Lower lobe of right lung (tissue), 2 donors: ENCODE measurements at places on chromosomes 1 and 21. TPM values are rescaled to one million over a fixed set of nuclear protein-coding genes. Genes with fewer than 3 reads are reported as not detected.

DNA sequence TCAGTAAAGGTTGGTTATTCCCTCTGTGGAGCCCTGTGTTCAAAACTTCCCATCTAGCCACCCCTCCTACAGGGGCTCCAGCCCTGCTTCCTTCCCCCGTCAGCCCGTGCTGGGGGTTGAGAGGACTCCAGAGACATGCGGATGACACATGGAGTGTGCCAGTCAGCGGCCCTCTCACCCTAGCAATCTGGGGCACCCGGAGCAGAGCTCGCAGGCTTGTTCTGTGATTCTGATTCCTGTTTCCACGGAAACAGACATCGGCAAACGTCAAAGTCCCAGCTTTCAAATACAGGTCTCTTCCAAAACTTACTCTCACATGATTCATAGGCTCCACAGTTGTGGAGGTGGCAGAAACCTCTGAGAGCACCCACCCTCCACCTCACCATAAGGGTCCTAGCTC lies 9.8 kb upstream of the SSBP3 start:
- DNase-seq: no peak

Gene AJAP1
- total RNA-seq: 0.77 TPM

DNA sequence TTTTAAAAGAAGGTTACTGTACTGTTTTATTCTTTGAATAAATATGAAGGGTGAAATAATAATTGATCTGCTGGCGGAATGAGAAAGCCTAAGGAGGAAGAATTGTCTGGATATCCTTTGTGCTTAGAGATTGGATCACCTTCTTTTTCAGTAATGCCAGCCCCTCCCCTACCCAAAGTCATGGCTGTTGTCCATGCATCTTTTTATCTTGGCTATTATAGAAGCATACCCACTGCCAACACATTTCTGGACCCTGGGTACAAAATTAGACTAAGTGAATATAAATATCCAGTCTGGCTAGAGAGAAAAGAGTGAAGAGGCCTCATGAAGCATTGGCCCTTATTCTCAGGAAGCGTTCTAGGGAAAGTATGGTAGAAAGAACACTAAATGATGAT lies 28.1 kb downstream of the AK4 start:
- DNase-seq: no peak

GRCh38 chr1:189463166-189463565 lies 1014.5 kb downstream of the BRINP3 start:
- DNase-seq: no peak

- no peak for DNase-seq
Measured at GRCh38 chr1:213656503-213656902, 331.3 kb upstream of the PROX1 start.

DNA sequence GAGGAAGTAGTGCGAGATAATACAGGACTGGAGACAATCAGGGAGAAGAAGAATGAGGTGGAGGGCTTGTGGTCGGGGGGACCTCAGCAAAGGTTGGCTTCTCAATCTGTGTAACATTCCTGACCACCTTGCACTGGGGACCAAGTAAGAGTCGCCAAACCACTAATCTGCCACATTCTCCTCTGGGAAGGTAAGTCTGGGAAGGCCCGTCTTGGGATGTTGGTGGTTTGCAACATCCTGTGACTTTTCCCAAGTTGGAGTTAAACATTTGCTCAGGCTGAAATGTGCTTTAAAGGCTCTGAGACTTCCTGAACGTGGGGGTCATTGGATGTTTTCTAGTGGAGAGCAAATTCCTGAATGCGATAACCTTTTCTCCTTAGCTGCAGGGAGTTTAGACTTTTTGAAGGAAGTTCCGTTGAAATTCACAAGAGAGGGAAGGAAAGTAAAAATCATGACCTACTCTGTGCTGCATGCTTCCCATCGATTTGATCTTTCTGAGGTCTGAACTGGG lies 325.9 kb downstream of the RPS6KC1 start:
- no peak for DNase-seq

Gene SNAP47
- total RNA-seq: 23.1 TPM

Gene SLC35A3
- 30.6 TPM for total RNA-seq

DNA sequence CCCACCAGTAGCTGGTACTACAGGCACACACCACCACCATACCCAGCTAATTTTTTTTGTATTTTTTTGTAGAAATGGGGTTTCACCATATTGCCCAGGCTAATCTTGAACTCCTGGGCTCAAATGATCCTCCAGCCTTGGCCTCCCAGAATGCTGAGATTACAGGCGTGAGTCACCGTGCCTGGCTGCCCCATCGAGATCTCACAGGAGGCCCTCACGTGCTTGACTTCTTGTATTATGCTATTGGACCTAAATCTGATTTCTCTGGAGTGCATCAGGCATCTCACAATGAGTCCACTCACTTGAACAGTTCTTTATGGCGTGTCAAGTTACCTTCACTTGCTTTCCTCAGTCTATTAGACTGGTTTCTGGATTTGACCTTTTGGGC lies 9.3 kb upstream of the RSRP1 start:
- no peak for DNase-seq

DNA sequence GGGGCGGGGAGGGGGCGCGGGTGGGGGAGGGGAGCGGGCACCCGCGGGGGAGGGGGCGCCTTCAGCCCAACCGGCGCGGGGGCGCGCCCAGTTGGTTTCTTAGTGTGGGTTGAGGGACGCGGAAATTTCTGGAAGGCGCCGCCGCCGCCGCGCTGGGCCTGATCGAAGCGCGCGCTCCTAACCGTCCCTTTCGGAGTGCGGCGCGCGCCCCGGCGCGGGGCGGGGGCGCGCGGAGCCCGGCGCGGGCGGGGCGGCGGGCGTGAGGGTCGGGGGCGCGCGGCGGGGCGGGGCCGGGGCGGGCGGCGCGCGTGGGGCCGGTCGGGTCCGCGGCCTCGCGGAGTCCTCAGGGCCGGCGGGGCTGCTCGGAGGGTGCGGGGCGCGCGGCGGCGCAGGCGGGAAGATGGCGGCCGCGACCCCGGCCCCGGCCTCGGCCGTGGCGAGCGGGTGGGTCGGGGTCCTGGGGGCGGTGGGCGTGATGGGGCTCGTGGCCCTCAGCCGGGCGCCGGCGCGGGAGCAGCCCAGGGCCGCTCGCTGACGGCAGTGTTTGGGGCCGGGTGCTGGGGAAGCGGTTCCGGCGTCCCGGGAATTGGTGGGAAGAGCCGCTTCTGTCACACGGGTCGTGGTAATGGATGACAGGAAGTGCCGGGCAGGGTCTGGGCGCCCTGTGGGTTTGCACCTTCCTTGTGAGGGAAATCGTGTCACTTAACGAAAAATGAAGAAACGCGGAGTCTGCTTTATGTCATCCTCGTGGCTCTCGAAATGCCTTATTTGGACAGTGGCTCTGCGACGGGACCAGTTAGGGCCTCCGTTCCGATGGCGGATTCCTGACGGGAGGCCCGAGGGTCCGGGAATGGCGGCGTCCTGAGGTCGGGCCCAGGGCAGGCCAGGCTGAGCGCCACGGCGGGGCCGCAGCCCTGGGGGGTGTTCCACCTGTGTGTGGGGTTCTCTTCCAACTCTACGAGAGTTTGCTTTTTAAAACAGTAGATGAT lies 764 bp downstream of the PKNOX1 start:
- peak; percentile 78 for DNase-seq

DNA sequence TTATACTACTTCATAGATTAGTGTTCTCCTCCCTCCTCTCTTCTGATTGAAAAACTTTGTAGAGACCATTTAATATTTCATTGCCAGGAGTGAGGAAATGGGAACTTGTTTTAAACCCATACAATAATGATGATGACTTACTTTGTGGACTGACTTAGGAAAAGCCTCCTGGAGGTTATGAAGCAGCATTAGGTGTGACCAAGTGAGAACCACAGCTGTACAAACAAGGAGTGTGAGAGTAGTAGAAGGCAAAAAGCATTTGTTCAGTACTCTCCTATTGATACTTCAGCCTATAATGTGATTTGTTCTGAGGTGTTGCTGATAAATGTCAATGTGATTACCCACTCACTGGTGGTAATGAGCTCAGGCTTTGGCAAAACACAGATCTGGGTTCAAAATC lies 8.4 kb downstream of the TIPRL start:
- DNase-seq: no peak

Gene NFASC
- 12.2 TPM for total RNA-seq

GRCh38 chr1:227318016-227318852 lies at the start of gene CDC42BPA:
TSS of gene CDC42BPA (minus strand) at chr1:227318492. CDS start at chr1:227317182, 1,310 bp downstream.
- DNase-seq: peak; percentile 88

DNA sequence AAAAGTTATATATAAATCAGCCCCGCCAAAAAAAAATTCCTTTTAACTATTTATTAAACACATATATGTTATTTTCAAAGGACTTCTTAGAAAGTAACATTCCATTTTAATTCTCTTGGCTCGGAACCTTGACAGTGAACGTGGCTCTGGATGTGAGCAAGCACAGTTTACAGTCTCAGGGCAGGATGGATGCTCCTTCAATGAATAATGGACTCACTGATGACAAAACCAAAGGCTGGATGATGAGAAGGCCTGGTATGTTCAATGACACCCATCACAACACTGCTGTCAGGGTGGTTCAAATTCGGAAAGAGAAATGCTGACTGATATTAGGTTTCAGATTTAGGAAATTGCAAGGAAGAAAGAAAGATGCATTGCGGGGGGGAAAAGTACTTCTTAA lies 148.8 kb downstream of the SIPA1L2 start:
- no peak for DNase-seq

DNA sequence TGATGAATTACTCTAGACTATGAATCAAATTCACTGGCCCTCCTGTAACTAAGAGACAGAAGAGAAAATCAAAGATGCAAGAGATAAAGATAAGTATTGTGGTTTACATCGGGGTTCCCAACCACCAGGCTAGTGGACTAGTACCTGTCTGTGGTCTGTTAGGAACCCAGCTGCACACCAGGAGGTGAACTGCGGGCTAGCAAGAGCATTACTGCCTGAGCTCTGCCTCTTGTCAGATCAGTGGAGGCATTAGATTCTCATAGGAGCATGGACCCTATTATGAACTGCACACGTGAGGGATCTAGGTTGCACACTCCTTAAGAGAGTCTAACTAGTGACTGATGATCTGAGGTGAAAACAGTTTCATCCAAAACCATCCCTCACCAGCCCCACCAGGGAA lies 58.9 kb upstream of the DUSP10 start:
- DNase-seq: no peak

Gene SPRR4
- not detected for total RNA-seq

GRCh38 chr1:101588677-101589076 lies 351.9 kb downstream of the S1PR1 start:
- DNase-seq: no peak

DNA sequence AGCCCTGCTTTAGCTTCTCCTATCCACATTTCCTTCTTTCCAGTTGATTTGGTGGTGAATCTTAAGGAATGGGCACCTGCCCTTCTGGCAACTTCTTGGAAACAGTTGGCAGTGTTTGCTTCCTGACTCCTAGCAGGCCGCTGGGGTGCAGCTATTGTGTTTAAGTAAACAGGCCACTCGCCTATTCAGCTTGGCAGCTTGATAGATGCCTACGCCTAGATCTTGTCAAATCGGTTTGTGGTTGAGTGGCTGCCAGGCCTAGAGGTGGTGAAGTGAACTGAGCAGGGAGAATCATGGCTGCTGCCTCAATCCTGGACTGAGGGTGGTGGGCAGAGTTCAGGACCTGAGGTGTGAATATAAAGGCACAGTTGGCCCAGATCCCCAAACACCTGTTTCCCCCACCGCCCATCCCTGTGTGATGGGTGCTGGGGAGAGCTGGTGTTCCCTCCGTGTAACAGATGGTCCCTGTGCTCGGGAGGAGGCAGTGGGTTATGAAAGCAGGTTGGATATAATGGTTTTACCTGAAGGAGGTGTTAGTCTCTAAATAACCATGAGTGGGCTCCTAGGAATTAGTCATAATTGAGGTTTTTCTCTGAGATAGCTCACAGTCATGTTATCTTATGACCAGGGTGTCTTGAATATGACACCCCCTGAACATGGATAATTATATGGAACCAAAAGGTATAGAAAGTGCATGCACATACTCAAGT lies 940 bp upstream of the PLA2G2C start:
- DNase-seq: peak; percentile 65

GRCh38 chr1:113895098-113895497 lies 7.7 kb upstream of the BCL2L15 start:
- no peak for DNase-seq

Gene RBM34
- 57.3 TPM for total RNA-seq

Gene NPPB
- total RNA-seq: not detected

GRCh38 chr1:220878191-220879075 lies 810 bp upstream of the HLX start:
- DNase-seq: no peak

DNA sequence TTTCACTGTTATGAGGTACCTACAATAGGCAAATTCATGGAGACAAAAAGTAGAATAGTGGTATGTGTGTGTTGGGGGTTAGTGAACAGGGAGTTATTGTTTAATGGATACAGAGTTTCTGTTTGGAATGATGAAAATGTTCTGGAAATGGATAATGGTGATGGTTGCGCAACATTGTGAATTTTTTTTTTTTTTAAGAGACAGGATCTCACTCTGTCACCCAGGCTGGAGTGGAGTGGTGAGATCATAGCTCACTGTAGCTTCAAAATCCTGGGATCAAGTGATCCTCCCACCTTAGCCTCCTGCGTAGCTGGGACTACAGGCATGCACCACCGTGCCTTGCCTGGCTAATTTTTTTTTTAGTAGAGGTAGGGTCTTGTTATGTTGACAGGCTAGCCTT lies 34.5 kb upstream of the TRABD2B start:
- no peak for DNase-seq

Gene PDE9A
- 12.8 TPM for total RNA-seq

GRCh38 chr1:154784416-154784815 lies 85.7 kb downstream of the KCNN3 start:
- DNase-seq: no peak

Gene NCMAP
- 9.2 TPM for total RNA-seq

- DNase-seq: no peak
Measured at GRCh38 chr1:41880261-41880660, 38.5 kb downstream of the HIVEP3 start.

Gene MCOLN2
- 5.1 TPM for total RNA-seq

GRCh38 chr1:154182344-154183045 lies 9.4 kb downstream of the TPM3 start:
- DNase-seq: peak; percentile 92

Gene GPR3
- total RNA-seq: 0.18 TPM
